ENCODE measurements at places on chromosomes 4 and X.

- DNase-seq = no peak
- no peak overlapping the region for H3K4me3 ChIP-seq
- H3K27me3 ChIP-seq = no peaks in the 10 kb centered on the region
- H3K36me3 ChIP-seq = no peaks in the 10 kb centered on the region
- H3K4me1 ChIP-seq = no peaks in the 10 kb centered on the region
These were observed 541.5 kb downstream of the PCDH7 start for GRCh38 chr4:31261632-31262031.

DNA sequence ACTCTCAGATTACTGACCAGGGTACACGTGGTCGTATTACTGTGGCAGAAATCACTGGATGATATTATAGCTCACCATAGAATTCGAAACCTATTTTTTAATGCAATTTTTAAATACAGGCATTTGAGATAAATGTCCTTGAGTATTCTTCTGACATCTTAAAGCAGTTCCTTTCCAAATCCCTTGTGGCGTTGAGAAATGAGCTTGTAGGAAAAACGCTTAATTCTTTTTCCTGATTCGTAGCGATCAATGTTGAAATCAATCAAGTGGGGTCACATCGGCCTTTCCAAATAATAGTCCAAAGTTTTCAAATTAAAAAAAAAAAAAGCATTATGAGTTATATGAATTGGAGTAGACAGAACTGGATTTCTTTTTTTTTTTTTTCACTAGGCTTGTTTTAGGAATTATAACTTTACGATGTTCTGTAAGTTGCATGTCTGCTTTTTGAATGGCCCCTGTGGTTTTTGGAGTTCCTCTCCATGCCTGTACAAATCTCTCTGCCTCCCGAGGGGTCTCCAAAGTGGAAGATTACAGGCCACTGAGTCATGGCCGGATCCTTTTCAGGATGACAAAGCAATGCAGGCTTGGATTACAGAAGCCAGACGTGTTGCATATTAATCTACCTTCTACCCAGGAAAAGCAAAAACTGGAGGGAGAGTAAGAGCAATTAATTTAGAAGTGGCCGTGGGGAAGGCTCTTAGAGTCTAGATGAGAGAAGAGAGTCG is 226.1 kb downstream of the SHOX start:
- no peak for DNase-seq
- H3K4me1 ChIP-seq = no peaks in the 10 kb centered on the region
- H3K36me3 ChIP-seq = no peaks in the 10 kb centered on the region
- no peak overlapping the region for H3K4me3 ChIP-seq
- no peaks in the 10 kb centered on the region for H3K27me3 ChIP-seq
- no peak overlapping the region for H3K27ac ChIP-seq

- no peak overlapping the region for H3K4me3 ChIP-seq
- H3K4me1 ChIP-seq = peaks cover 29% of the 10 kb centered on the region
- no peak for DNase-seq
- peaks cover 11% of the 10 kb centered on the region for H3K36me3 ChIP-seq
- H3K27me3 ChIP-seq = peaks cover 2% of the 10 kb centered on the region
These were observed 49.1 kb downstream of the DHRSX start for GRCh38 chrX:2451501-2452316.

DNA sequence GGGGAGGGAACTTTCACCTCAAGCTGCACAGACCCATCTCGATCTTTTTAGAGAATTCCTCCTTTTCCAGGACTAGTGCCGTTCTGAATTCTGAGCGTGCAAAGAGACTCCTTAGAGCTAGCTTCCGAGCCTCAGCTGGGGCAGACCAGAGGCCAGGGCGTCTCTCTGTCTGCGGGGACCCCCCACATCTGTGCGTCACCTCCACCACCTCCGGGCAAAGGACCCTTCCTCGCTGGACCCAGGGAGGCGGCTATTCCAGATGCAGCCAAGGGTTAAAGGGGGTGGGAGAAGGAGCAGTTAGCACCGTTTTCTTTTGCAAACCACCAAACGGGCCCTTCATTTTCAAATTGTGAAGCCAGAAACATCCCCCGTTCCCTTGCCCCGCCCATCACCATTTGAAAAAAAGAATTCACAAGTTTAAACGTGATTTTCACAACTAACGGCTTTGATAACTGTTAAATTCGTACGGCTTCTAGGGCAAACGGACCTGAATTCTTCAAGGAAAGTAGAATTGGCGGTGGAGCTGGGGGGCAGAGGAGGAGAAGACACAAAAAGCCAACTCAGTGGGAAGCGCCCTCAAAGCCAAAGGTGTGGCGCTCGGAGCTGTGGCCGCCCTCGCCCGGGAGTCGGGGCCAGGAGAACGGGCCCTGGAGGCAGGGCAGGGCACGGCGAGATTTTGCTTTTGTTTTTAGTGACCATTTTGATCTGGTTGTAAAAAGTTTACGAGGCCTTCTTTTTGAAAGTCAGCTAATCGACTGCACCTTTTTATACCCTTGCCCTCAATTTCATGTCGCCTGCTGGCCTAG is 3.3 kb upstream of the PDGFRA start:
- peak overlapping the region; percentile 69 for H3K4me3 ChIP-seq
- H3K27ac ChIP-seq = no peak overlapping the region
- H3K4me1 ChIP-seq = peaks cover 41% of the 10 kb centered on the region

GRCh38 chr4:8128100-8128856 is 30.3 kb downstream of the ABLIM2 start:
- H3K36me3 ChIP-seq = no peaks in the 10 kb centered on the region
- H3K4me3 ChIP-seq = no peak overlapping the region
- DNase-seq = no peak

All from immature natural killer cell (primary cell).